ENCODE measurements at places on chromosomes 5 and 9.
A peak's percentile ranks its signal among the peaks of the same experiment; 100 is the strongest.

- no peak for DNase-seq
Observed at GRCh38 chr5:34053133-34053532, 10.1 kb upstream of the C1QTNF3 start.

- no peak for DNase-seq
Observed at GRCh38 chr5:23405316-23406068, 101.9 kb upstream of the PRDM9 start.

DNA sequence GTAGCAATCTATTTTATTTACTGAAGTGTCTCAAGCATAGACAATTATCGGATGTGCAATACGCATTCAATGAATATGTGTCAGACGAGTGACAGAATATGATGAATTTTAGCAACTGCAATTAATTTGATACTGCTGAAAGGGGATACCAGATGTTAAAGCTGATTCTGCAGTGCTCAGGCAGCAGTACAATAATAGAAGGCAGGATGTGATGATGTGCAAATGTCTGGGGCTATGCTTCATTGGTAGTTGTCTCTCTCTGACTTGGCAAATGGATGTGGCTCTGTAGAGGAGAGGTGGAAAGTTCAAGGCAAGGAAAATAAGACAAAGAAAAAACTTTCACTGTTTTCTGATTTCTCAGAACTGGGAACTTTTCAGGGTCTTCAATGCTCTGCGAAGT lies 721.2 kb downstream of the CDH18 start:
- DNase-seq, result no peak

GRCh38 chr9:15370466-15371447 lies 51.9 kb upstream of the SNAPC3 start:
- DNase-seq, result peak; percentile 50

GRCh38 chr5:78287833-78288232 lies 6.7 kb downstream of the AP3B1 start:
- no peak for DNase-seq

DNA sequence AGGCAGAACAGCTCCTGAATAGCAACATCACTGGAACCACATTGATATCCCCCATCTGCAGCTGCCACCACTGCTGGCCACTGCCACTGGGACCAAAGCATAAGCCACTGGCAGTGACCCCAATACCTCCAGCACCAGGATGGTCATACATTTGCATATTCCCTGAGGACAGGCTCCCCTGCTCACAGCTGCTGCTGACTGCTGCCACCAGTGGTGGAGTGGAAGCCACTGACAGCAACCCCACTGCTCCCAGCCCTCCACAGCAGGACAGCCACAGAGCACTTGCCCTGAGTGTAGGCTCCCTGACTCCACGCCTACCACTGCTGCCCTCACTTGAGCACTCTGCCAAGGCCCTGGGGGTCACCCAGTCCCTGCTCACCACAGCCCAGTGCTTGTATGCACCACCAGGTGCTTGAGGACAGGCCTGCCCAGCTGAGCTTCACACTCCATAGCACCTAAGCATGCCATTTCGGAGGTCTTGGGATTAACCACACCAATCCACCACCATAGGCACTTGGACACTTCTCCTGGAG lies 327.4 kb upstream of the RPS23 start:
- DNase-seq, result no peak

DNA sequence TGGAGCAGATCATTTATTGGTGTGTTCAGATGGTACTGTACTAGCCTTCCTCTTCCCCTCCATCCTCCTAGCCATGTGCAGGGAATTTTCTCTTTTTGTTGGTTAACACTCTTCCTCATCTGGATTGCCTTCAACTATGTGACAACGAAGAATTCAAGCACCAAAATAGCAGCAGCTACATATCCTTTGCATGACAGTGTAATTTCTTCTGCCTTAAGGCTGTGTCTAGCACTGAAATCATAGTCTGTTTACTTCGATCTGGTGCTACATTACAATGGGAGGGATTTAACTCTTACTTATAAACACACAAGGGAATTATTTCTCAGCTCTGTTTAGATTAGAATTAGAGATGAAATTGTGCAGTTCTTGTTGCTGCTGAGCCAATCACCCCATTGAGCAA lies 260.4 kb downstream of the ARL15 start:
- DNase-seq, result no peak

DNA sequence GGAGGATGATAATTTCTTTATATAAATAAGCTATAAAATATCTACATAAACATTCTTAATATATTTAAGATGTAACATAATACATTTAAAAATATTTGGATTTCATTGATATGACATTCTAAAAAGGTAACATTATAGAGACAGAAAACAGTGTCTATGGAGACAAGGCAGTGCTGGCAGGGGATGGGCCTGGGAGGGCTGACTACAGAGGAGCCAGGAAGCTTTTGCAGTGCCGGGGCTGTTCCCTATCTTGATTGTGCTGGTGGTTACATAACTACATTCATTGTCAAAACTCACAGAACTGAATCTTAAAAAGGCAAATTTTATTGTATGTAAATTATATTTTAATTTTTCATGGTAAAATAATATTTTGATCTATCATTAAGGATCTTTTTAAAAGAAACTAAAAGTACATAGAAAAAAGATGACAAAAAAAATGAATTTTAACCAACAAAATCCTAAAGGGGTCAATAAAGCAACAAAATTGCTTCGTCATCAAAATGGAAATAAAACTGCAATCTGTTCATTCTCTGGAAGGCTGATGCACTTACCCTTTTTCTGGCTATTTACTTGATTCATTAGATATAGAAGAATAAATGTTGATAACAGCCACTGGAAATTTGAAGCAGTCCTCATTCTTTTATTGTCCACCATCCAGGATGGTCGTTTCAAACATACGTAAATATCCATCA lies 26.3 kb downstream of the LIFR start:
- peak; percentile 47 for DNase-seq

GRCh38 chr5:58629271-58630159 lies 46.6 kb downstream of the RAB3C start:
- DNase-seq, result no peak

DNA sequence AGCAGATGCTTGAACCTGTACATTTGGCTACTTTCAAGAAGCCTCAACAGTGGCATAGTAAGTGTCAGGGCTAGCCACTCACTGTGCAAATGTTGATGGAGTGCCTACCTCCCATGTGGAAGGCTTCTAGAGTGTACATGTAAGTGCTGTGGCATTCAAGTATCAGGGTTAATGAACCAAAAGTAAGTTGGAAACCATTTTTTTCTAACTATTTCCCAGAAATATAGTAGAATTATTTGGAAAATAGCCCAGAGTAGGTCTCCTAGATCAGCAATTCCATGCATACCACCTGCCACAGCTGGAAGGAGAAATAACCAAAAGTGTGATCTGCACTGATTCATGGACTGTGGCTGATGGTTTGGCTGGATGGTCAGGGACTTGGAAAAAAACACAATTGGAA lies 53.3 kb downstream of the FOXD1 start:
- DNase-seq, result no peak

- peak; percentile 91 for DNase-seq
Observed at GRCh38 chr5:43008363-43009153, 31.6 kb downstream of the ANXA2R start.

- no peak for DNase-seq
Observed at GRCh38 chr5:41232797-41233196, 19.5 kb upstream of the C6 start.

DNA sequence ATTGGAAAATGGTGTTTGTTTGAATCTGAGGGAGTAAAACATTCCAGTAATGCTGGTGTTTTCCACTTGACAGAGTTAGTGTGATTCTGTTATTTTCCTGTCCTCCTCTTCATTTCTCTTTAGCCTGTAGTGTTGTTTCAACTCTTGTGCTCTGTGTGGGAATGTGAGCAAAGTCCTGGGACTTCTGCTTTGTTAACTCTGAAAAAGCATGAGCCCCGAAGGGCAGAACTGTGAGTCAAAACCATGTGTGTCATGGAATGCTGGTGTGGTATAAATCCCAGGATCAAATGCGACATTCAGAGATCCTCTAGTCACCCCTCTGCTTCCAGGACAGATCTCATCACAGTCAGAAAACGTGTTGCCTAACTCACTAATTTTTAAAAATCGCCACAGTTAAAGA lies 8.9 kb downstream of the F2R start:
- DNase-seq, result no peak

DNA sequence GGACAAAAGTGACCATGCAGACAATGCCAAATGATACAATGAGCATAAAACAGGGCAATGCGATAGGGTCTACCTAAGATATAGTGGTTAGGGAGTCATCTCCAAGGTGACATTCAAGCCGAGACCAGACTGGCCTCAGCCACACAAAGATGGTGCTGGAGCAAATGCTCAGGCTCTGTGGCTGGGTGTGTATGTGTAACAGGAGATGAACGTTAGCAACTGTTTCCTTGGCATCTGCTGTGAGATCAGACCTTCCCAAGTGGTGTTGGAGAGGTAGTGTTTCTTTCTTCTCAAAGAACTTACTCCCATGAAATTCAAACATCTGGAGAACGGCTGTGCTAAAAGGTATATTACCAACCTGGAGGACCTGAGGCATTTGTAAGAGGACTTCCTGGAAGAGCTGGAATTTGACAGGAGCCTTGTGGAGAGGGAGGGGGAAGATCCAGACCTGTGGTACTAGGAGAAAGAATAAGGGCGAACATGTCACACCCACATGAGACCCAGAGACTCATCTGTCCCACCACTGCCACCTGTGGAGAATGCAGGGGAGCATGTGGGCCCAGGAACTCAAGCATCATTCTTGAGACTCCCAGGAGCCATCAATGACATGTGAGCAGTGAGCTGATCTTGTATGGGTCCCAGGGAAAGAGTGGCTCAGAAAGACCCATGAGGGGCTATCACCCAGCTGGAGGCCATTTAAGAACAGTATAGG lies 21.4 kb upstream of the ANXA6 start:
- DNase-seq, result no peak

GRCh38 chr9:122402403-122402871 lies 31.6 kb downstream of the PTGS1 start:
- no peak for DNase-seq

GRCh38 chr5:14038341-14038959 lies 94.0 kb upstream of the DNAH5 start:
- no peak for DNase-seq

DNA sequence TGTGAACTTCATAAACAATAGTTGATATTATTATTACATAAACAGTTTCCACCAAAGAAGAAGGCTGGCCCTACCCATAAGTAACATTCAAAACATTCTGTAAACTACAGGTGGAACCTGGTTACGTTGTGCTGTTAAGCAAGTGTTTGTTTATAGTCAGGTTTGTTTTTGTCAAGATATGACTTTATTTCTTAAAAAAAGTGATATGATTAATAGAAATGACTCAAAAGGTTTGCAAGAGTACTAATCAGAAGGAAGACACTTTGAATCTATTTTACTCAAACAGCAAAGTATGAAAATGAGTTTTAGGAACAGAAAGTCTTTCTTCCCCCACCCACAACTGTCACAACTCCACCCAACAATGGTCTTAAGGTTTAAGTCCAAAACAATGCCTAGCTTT lies 220.8 kb downstream of the PLK2 start:
- DNase-seq, result no peak

Data from Ammon's horn (tissue), 1 donor.